ENCODE measurements at places on chromosomes 2 and 18.

DNA sequence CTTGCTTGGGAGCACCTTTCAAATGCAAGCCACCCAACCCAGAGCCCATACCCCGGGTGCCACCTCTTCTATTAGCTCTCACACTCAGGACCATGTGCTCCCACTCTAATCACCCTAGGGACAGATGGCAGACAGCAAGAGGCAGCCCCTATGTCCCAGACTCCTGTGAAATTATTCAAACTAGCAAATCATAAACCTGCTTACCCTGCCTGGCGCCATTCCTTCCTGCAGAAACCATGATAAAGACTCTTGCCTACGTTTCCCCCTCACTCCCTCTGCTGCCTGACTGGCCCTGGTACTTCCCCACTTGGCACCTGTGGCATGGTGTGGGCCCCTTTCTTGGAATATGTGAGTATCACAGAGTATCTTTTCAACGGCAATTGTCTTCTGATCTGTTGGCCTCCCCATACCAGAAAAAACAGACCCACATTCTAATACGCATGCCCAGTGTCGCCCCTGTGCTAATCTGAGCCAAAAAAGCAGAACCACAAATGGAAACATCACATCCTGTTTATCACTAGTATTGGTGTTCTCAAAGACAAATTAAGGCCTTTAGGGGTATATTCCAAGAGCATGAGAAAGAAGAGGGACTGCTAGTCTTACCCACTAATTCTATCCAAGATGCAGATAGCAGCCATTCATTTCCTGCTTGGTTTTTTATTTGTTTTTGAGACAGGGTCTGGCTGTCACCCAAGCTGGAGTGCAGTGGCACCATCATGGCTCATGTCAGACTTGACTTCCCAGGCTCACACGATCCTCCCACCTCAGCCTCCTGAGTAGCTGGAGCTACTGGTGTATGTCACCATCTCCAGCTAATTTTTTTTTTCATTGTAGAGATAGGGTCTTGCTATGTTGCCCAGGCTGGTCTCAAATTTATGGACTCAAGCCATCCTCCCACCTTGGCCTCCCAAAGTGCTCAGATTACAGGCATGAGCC, 44.1 kb upstream of the TTC39C start:
- DNase-seq, result no peak

GRCh38 chr2:49129034-49129433, 25.3 kb downstream of the FSHR start:
- DNase-seq, result no peak

- DNase-seq, result no peak
Observed at GRCh38 chr18:12086249-12086648, 7.4 kb upstream of the ANKRD62 start.

GRCh38 chr2:20391951-20392699, 41.5 kb upstream of the PUM2 start:
- DNase-seq, result no peak

GRCh38 chr2:142189501-142189900, 58.7 kb upstream of the LRP1B start:
- no peak for DNase-seq

DNA sequence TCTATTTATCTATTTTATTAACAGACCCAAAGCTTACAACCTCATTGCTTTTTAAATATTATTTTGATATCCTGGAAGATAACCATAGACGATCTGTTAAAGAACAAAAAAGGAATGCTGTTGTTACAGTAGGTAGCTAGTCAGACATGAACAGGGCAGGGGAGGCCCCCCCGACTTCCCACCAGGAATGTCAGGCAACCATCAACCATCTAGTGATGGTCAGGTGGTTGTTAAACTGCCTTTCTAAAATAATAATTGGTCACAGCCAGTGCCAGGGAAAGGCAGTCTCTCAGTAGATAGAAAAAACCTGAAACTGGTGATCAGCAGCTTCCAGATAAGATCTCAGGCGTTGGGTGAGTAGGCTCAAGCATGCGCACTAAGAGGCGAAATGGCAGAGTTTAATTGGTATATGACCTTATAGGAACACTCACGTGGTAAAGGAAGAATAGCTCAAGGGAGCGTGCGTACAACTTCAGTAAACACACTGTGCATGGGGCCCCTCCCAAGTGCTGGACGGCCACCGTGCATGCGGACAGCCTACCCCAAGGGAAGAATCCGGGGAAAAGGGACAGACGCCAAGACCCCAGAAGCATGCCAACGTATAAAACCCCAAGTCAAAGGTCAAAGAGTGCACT, 32.5 kb upstream of the CCL20 start:
- no peak for DNase-seq

- DNase-seq, result no peak
Observed at GRCh38 chr2:11872247-11872947, 126.0 kb downstream of the LPIN1 start.

GRCh38 chr18:35436076-35436649, 59.0 kb upstream of the ZNF396 start:
- DNase-seq, result no peak

- DNase-seq, result peak; percentile 28
Observed at GRCh38 chr2:177724398-177725287, 332.1 kb downstream of the AGPS start.

- DNase-seq, result no peak
Observed at GRCh38 chr2:6676241-6676640, 189.5 kb downstream of the CMPK2 start.

DNA sequence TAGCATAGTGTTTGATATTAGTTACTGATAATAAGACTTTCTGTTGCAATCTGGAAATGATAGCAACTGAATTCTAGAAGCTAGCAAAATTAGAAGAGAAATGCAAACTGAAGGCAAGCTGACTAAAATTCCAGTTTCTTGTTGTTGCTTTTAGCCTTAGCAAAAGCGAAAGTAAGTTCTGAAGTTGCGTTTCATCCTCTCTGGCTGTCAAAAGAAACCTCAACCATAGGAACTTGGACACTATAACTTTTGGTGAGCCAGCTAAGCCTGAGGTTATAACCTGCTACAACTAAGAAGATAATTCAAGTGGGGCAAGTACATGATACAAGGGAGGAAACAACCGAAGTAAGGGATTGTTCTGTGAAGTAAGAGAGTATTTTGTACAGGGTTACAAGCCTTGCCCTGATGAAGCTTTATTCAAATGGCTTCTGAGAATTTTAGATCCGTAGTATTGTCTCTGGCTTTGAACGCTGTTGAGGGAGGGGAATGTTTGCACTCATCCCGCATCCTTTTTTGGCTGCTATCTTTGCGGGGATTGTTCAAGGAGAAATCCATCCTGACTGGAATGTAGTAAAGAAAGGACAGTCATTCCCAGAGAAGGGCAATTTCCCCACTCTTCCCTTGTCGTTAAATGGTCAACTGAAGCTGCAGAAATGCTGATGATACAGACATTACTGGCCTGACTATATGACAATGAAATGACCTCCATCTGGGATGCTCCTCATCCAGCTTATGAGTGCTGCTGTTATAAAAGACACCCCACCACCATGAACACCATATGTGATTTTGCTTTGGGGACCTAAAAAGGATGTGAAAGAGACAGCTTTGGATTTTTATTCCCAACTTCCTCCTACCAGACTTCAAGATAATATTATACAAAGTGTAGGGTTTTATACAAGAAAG, 7.0 kb upstream of the TMX3 start:
- DNase-seq, result no peak

- DNase-seq, result no peak
Observed at GRCh38 chr2:206396211-206396610, 47.1 kb upstream of the ADAM23 start.

DNA sequence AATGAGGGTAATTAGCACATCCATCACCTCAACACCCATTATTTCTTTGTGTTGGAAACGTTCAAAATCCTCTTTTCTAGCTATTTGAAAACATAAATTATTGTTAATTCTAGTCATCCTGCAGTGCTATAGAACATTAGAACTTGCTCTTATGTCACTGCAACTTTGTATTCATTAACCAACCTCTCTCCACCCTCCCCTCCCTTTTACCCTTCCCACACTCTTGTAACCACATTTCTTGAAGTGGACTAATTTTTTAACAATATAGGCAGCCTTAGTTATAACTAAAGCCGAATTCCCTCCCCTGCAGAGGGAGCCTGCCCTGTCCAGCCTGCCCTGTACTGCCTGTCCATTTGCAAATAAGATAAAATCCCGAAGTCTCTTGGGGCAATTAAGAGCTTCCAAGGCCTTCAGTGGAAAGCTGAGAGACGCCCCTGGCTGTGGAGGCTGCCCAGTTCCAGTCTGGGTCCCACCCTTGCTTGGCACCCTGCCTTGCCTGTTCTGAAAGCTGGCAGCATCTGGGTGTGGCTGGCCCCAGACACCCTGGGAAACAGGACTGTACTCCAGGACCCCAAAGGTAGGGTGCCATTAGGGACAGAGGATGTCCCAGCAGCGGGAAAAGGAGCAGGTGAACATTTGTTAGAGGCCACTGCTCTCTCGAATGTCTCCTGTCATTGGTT, 65.1 kb downstream of the MEX3C start:
- no peak for DNase-seq

GRCh38 chr2:170747921-170748320, 22.3 kb upstream of the ERICH2 start:
- DNase-seq, result no peak

GRCh38 chr2:157324331-157324843, 1.2 kb downstream of the ERMN start:
- no peak for DNase-seq

DNA sequence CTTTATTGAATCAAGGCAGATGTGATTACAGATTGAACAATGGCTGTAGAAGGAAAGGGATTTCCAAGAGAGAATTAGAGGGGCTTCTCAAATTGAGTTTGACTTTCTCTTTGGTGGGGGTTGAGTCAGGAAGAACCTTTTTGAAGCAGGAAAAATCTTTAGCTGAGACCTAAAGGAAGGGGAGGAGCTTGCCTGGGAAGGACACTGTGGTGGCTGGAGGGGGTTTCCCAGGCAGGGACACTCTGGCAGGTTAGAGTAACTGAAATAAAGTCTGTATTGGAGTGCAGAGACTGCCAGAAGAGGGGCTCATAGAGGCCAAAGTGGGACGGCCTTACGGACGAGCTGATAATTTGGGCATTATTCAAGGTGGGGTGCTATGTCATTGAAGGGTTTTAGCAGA, 69.3 kb downstream of the NEDD4L start:
- no peak for DNase-seq

DNA sequence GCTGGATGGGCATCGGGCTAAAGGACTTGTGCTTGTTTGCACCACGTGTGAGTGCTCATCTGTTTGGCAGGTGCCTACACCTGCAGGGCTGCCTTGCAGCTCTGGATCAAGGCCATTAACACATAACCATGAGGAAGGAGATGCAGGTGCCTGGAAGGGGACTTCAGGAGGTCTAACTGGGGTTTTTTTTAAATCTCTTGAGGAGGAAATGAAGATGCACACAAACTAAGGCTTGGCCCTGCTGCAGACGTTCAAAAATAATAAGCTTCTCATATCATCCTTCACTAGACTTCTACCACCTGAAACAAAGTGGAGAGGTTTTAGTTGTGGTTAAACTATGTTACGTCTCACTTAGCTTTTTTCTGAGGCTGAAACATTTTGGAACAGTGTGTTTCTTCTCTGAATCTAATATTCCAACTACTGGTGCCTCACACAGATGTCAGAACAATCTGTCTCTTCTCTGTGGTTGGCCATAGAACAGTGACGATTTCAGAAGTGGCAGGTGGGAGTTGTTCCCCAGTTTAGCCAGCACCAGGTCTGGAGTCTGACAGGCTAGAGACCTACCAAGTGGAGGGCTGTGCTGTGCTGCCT, 36.5 kb downstream of the BCL2L11 start:
- no peak for DNase-seq

- no peak for DNase-seq
Observed at GRCh38 chr2:239689410-239689809, 288.6 kb upstream of the HDAC4 start.

DNA sequence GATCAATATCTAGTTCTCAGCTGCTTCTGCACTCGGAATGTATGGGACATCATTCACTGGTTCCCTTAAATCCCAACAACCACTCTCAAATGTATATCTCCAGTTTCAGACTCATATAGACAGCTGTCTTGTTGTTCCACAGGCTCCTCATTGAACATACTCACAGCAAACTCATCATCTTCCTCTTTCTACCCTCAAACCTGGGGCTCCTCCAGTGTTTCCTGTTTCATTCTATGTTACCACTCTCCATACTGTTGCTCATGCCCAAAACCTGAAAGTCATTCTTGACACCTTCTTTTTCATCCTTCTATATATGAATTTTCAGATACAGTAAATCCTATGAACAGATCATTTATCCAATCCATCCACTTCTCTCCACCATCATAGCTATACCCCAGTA, 18.7 kb upstream of the REL start:
- no peak for DNase-seq

- no peak for DNase-seq
Observed at GRCh38 chr2:135740206-135740605, 1.4 kb upstream of the UBXN4 start.

- no peak for DNase-seq
Observed at GRCh38 chr2:113850687-113851086, 39.2 kb upstream of the ACTR3 start.

- DNase-seq, result no peak
Observed at GRCh38 chr2:180675170-180675569, 305.2 kb upstream of the UBE2E3 start.

DNA sequence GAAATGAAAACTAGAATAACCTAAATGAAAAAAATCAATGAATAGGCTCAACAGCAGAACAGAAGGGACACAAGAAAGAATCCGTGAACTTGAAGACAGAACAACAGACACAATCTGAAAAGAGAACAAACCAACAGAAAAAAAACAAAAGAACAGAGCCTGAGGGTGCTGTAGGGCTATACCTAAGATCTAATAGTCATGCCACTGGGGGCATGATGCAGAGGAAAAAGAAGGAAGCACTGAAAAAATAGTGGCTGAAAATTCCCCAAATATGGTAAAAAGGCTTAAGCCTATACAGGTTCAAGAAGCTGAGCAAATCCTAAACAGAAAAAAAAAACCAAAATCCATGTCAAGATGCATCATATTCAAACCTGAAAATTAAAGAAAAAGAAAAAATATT, 50.3 kb downstream of the KANSL3 start:
- no peak for DNase-seq

All from NCI-H2081 treated with DMSO at 0.1 percent for 48 hours (cell line).